Stimulated activated CD4-positive, alpha-beta T cell treated with anti-CD3 and anti-CD28 coated beads, Interleukin-1b, Interleukin-23, amount 100 ng/mL, for 1 hour (primary cell): ENCODE measurements at places on chromosomes 7 and 10.

- no peak for DNase-seq
Observed at GRCh38 chr10:122265896-122266295, 5.2 kb upstream of the BTBD16 start.

DNA sequence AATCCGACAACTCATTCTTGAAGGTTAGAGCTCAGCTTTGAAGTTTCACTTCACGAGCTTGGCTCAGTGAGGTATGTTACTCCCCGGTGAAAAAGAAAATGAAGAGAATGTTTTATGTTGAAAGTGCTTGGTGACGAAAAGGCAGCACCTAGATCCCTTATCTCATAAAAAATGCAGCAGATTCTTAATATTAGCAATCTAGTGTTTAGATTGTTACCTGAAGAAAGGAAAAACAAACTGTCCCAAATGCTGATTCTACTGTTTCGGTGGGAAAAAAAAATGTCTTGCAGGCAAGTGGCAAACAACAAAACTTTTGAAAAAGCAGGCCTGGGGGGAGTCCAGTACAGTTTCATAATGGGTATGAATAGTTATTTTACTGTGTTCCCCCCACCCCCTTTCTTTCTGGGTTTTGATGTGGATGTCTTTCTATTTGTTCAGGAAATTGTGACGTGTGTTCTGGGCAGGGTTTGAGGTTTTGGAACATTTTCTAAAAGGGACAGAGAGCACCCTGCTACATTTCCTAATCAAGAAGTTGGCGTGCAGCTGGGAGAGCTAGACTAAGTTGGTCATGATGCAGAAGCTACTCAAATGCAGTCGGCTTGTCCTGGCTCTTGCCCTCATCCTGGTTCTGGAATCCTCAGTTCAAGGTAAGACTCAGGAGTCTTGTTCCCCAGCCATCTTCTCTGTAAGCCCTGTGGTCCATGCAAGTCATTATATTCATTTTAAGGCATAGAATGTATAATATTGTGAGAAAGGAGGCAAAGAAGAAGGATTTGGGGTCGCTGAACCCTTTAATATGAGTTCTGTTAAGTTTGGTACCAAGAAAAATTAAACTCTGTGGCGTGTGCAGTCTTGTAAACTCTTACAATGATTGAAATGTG is at the start of gene SRGN:
TSS of gene SRGN (plus strand) at position 514 of the 881 bp plus-strand sequence. CDS start at position 569, 55 bp downstream.
- DNase-seq, result peak; percentile 50

DNA sequence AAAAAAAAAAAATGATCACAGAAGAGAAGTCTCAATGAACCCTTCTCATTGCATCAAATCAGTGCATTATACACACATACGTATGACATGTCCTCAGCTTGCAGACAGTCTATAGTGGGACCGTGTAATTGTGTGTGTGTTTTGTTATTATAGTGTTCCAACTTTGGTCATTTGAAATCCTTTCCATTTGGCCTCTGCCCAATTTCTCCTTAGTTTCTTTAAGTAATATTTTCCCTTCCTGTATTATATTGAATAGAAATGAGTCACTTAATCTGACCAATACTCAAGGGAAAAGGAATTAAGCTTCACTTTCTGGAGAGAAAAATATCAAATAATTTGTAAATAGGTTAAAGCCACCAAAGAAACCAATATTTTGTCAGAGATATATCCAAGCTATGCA is 415.5 kb upstream of the SORCS1 start:
- DNase-seq, result no peak

GRCh38 chr7:141522657-141523342 is 28.4 kb upstream of the AGK start:
- no peak for DNase-seq

DNA sequence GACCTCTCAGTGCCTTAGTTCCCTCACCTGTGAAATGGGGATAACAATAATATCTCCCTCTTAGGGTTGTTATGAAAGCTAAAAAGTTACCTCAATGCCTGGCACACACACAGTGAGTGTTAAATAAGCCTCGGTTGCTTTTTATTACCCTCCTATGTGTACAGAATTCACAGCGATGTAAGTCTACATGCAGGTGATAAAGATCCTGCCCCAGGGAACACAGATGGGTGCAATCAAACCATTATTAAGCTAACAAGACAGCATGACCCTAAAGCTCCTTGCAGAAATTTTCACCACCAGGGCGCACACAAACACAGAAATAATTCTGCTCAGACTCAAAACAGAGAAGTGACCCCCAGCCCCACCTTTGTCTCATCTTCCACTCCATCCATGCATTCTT is 261.9 kb downstream of the SNX10 start:
- no peak for DNase-seq

- no peak for DNase-seq
Observed at GRCh38 chr10:28722065-28722803, 44.9 kb downstream of the BAMBI start.
